ENCODE measurements at places on chromosomes 2 and 18.

- no peak for DNase-seq
Measured at GRCh38 chr2:16203069-16203468, 262.7 kb downstream of the MYCN start.

DNA sequence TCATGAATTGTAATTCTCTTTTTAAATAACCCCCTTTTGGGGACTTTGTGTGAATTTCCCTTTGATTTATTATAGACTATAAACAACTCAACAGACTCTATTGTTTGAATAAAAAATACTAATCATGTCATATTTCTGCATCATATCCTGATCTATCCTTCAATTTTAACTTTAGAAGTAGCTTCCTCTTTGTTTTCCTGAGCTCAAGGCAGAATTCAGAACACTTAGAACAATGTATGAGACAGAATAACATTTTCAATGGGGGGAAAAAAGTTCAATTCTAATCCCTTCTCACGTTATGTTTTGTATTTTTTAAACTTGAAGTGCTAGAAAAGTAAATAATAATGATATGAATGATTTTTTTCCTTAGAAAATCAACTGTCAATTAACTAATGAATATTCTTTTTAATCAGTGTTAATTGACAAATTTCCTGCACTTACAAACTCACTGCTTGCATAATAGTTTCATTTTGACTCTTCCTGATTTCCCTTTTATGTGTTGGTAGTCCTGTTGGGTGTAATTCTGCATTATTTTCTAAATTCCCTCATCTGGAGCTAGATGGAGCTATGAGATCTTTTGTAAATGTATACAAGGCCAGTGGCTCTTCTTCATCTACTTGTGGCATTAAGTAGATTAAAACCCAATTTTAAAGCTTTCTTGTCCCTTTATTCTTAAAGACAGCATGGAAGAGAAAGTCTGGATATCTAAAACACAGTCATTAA is 326.1 kb downstream of the PARD3B start:
- DNase-seq = peak; percentile 62

- peak; percentile 87 for DNase-seq
Measured at GRCh38 chr2:120312860-120313694, 32.9 kb upstream of the INHBB start.

- peak; percentile 41 for DNase-seq
Measured at GRCh38 chr2:199814817-199815211, 36.2 kb downstream of the FTCDNL1 start.

DNA sequence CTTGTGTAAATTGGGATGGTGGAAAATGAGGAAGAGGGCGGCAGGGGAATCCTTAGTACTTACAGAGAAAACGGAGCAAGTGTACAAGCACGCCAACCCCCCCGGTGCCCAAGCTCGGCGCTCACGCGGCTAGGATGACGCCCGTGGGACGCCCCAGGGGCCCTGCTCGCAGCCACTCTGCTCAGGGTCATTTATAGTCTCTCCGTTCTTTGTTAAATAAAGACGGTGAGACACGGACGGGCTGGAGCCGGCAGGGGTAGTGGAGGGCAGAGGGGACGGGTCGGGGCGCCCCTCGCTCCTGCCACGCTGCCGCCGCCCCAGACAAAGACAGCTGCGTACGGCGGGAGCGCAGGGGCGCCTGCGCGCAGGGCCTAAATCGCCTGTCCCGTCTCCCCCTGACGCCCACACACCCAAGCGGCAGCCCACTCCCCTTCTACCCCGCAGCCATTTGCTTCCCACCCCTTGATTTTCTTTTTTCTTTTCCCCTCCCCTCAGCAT is 37.8 kb downstream of the PCBP1 start:
- peak; percentile 54 for DNase-seq

- DNase-seq = no peak
Measured at GRCh38 chr18:37575646-37576045, 10.0 kb upstream of the CELF4 start.

DNA sequence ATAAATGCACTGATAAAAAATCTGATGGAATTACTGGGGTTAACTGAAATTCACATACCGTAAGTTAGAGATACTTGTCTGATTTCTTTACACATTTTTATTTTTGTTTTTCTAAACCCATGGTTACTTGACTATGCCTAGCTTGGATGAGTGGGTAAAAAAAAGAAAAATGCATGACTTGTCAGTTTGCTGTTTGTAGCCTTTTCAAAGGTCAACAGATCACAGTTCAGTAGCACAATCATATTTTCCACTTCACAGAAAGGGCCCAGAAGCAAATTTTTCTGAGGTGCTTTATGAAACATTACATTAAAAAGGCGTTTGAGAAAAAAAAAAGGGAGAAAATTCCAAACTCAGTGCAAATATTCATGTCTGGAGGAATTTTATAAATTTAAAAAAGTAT is 16.4 kb downstream of the SLC16A14 start:
- no peak for DNase-seq

DNA sequence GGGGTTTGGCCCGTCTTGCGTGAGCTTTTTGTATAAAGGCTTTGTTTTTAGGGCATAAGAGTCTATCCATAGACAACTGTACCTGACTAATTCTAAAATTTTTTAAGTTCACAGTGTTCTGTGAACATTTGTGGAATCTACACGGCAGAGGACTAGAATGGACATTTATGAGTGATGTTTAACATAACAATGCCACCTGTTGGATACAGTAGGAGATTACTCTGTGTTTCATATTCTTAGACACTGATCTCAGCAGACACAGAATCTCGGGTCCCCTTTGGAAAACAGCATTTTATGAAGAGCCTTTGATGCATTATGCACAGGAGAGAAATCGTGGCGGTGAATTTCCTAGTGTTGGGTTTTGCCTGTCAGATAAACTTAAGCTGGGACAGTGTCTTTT is 752.2 kb downstream of the DPP10 start:
- peak; percentile 4 for DNase-seq

GRCh38 chr18:6069103-6069502 is 173.8 kb upstream of the TMEM200C start:
- no peak for DNase-seq

DNA sequence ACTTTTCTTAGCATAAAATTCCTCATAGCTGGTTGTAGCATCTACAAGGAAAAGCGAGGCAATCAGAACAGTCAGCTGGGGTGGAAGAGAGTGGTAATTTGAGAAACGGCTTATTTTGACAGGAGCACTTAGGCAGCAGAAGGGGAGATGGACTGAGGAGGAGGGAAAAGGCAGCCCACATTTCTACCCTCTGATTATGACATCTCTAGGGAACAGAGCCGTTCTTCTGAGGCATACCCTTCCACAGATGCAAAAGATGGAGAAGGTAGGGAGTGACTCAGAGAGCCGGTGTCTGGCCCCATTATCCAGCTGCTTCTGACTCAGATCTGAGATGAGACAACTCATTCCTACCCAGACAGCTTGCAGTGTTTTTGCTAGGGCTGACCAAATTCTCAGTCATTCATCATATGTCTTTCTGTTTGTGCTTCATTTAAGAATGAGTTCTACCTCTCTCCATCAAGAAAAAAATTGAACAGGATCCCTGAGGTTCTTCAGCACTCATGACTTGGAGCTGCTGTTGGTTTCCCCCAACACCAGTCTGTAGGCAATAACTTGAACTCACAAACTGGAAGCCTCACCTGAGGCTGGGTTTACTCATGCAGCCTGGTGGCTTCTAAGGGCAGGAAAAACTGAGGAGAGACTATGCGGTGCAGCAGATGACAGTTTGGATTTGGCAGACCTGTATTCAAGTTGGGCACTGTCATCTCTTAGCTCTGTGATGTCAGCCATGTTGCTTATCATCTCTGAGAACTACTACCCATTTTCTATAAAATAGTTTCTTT is 15.9 kb upstream of the SEC11C start:
- DNase-seq = peak; percentile 55

- peak; percentile 65 for DNase-seq
Measured at GRCh38 chr2:208373460-208374089, 33.0 kb upstream of the PTH2R start.

- DNase-seq = peak; percentile 56
Measured at GRCh38 chr2:73851274-73851673, 22.5 kb downstream of the STAMBP start.

DNA sequence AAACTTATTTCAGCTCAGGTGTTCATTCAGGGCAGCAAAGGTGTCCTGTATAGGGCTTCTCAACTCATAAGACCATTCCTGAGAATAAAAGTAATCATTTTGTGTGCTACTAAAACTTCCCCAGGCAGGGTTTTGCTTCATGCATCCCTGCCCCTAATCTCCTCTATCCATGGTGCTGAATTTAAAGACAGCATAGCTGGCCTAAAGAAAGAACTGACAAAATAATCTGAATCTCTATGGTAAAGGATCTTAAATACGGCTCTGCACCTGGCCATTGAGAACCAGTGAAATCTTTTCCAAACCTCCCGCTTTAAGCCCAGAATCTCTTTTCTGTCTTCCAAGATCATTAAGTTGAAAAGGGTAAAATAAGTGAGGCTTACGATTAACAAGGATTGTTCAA is 292.1 kb upstream of the KLHL29 start:
- peak; percentile 50 for DNase-seq

DNA sequence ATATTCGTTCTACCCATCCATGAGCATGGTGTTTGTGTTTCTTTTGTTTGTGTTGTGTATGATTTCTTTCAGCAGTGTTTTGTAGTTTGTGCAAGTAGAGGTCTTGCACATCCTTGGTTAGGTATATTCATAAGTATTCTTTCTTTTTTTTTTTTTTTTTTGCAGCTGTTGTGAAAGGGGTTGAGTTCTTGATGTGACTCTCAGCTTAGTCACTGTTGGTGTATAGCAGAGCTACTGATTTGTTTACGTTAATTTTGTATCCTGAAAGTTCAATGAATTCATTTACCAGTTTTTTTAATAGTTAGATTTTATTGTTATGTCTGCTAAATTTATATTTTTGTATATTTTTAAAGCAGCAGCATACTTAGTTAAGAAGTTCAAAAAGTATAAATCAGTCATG is 834.4 kb upstream of the NRXN1 start:
- DNase-seq = no peak

DNA sequence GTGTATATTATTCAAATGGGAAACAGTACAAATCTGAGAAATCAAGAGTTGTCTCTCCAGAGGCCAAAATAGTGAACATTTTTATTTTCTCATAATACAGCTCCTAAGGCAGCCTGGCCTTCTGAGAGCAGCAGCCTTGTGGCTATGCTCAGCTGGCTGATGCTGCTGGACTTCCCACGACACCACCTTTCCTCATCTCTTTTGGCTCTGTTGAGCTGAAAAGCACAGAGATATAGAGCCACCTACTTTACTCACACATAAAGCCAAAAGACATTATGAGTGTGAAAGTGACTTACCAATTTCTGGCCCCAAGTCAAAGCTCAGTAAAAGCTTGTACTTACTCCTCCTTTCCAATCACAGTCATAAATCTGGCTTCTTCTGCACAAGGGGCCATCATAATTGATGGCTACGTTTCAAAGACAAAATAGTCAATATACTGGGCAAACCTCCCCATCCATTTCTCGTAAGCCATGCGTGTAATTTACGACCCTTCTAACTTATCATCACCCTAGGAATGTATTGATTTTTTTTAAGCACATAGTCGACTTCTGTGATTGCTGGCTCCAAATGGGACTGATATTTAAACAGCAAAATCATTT is 18.6 kb upstream of the REG3A start:
- DNase-seq = no peak

GRCh38 chr2:126893606-126894005 is 5.1 kb upstream of the TEX51 start:
- no peak for DNase-seq

DNA sequence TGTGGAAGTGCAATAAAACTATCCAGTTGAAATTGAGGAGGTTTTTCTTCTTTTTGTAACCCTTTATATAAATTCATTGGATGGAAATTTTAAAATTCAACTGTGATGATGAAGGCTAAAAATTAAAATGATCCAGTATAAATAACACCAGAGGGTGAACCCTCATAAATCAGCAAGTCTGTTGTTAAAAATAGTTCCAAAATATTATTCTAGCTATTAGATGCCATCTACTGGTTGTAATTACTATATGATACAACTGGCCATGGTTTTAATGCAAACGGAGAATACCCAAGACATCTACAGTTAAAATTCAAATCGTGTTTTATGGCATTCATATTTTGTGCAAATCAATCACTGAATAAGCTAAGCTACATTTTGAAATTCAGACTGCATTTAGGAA is 53.8 kb downstream of the TMEM200C start:
- no peak for DNase-seq

DNA sequence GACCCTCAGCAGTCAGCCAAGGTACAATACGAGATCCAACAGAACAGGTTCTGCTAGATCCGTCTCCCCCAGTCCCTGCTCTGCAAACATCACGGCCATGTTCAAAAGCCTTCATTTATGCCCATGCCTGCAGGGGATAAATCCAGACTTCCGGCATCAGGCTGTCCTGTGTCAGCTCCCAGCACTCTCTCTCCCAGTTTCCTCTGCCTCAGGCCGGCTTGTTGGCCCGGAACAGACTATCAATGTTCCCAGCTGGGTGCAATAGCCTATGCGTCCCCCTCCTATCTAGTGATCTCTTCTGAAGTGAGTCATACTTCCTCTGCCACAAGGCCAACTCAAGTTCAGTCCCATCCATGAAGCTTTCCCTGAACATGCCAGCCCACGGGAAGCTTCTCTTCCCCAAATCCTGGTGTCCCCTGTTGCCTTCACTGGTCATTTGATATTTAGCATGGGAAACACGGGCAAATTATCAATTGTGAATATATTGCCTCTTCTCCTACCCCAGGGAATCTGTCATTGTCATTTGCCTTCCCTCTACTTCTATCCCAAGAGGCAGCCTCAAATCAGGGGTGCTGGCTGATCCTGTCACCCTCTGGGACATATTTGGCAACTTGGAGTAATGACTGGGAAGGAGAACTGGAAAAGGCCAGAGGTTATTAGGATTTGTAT is 51.1 kb downstream of the CAPN13 start:
- no peak for DNase-seq

DNA sequence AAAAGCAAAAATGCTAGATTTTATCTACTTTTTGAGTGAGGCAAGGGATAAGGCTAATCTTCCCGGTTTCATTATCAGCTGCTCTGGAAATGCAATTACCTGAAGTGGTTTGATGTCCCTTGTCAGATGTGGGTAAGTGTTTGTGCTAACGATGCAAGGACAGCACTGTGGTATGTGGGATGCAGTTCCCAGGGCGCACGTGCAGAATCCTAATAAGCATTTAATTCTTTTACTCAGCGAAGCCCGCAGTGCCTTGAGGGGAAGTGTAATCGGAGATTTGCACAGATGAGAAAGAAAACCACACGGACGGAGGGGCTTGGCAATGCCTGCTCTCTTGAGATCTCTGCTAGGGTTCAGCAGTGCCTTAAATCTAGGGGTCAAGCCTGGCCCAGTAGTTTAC is 108.5 kb upstream of the LYPD6 start:
- no peak for DNase-seq

GRCh38 chr2:134405611-134406081 is 151.8 kb downstream of the MGAT5 start:
- DNase-seq = no peak

DNA sequence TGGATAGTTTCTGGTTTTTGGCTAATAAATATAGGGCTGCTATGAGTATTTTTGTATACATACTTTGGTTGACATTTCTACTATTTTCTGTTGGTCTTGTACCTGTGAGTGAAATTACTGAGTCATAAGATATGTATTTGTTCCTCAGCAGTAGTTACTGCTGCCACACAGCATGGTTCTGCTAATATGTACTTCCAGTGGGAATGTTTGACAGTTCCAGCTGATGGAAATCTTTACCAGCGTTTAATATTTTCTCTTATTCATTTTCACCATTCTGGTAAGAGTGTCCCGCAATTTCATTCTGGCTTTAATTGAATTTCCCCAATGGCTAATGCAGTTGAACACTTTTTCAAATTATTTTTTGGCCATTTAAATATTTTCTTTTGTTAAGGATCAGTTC is 57.9 kb upstream of the IL1R1 start:
- DNase-seq = no peak

- DNase-seq = no peak
Measured at GRCh38 chr2:120227111-120227991, 4.2 kb upstream of the TMEM185B start.

- no peak for DNase-seq
Measured at GRCh38 chr2:152499331-152499816, 164.4 kb downstream of the FMNL2 start.

All from ACHN (cell line).